Heart right ventricle (tissue), 16 donors: ENCODE measurements at places on chromosomes 12 and 14. TPM values are rescaled to one million over a fixed set of nuclear protein-coding genes. Genes with fewer than 3 reads are reported as not detected.

DNA sequence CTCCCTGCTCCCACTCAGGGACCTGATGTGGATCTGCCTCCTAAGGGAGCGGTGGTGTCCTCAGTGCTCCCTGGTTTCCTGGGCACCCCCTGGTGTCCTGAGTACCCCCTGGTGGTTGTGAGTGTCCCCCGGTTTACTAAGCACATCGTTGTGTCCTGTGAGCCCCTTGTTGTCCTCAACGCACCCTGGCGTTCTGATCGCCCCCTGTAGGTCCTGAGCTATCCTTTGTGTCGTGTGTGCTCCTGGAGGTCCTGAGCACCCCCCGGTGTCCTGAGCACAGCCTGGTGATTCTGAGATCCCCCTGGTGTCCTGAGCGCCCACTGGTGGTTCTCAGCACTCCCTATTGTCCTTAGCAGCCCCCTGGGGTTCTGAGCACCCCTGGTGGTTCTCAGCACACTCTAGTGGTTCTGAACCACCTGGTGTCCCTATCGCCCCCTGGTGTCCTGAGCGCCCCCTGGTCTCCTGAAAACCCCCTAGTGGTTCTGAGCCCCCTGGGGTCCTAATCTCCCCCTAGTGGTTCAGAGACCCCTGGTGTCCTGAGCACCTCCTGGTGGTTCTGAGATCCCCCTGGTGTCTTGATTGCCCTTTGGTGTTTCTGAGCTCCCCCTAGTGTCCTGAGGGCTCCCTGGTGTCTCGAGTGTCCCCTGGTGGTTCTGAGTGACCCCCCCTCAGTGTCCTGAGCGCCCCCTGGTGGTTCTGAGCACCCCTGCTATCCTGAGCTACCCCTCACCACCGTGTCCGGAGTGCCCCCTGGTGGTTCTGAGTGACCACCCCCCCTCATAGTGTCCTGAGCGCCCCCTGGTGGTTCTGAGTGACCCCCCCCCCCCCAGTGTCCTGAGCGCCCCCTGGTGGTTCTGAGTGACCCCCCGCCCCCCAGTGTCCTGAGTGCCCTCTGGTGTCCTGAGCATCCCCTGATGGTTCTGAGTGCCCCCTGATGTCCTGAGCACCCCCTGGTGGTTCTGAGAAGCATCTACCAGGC is 615.1 kb downstream of the TMEM121 start:
- DNase-seq = no peak

DNA sequence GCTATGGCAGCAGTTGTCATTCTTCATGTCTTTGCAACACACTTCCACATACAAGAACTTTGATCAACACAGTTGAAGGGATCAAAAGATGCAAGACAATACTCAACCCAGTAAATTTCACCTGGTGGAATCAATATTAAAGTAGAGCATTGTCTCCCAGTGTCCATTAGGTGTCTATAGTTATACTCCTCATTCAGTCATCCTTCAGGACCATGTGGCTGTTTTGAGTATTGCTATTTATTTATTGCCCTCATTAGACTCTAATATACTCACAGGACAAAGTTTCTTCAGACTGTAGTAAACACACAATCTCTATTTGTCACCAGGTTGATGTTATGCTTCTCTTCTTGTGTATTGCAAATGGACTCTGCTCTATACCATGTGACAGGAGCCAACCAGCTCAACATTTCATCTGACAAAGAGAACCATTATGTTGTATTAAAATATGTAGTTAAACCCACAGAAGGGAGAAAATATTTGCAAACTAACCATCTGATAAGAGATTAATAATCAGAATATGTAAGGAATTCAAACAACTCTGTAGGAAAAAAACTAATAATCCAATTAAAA is 146.6 kb downstream of the TGFB3 start:
- no peak for DNase-seq

DNA sequence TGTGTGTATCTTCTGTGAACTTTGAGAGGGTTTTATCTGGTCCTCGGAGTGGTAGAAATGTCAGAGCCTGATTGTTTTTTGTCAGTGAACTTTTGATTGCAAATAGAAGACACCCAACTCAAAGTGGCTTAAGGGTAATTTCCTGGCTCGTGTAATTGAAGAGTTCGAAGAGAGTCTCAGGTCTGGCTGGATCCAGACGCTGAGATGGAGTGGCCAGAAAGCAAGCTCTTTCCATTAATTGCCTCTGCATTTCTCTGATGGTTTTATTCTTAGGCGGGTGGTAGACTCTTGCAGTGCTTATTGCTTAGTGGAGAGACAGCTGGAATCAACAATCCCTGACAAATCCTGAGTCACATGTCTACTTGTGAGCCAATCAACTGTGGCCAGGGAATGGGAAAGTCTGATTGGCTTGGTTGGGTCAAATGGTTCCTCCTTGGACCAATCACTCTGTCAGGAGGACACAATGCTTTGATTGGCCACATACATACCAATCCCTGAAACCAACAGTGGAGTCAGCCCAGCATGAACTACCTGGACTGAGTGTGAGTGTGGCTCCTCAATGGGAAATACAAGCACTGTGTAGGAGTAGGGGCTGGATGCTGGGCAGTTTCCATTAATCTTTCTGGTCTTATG is 330.5 kb downstream of the AACS start:
- no peak for DNase-seq

The SLCO1C1 gene
- total RNA-seq = 1.0 TPM

The FOXA1 gene
- total RNA-seq = not detected

The POP5 gene
- total RNA-seq = 21.1 TPM
